ENCODE measurements at places on chromosomes 13 and 19. TPM values are rescaled to one million over a fixed set of nuclear protein-coding genes. Genes with fewer than 3 reads are reported as not detected.

GRCh38 chr19:6766357-6767080 is 716 bp downstream of the SH2D3A start:
- no peak for DNase-seq
- H3K27me3 ChIP-seq = peaks cover 7% of the 10 kb centered on the region
- peak overlapping the region; percentile 79 for H3K4me3 ChIP-seq
- H3K36me3 ChIP-seq = no peaks in the 10 kb centered on the region
- peaks cover 18% of the 10 kb centered on the region for H3K4me1 ChIP-seq

DNA sequence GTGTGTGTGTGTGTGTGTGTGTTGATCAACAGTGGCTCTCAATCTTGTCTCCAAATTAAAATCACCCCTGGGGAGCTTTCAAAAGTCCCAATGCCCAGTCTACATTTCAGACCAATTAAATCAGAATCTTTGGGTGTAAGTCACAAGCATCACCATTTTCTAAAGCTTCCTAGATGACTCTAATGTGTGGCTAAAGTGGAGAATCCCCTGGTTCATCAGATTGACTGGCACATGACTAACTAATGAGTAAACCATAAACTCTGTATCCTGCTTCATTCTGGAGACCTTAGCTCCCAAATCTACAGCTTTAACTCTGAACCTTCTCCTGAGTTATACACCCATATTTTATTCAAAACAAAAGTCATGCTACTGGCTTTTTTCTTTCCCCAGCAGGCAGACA is 131.3 kb downstream of the SUCLA2 start:
- H3K27me3 ChIP-seq = no peaks in the 10 kb centered on the region
- H3K27ac ChIP-seq = no peak overlapping the region
- H3K36me3 ChIP-seq = peaks cover 5% of the 10 kb centered on the region
- no peak for DNase-seq
- H3K4me1 ChIP-seq = peaks cover 6% of the 10 kb centered on the region

GRCh38 chr13:26074706-26075105 is 22.9 kb upstream of the SHISA2 start:
- H3K4me3 ChIP-seq = no peak overlapping the region
- no peaks in the 10 kb centered on the region for H3K36me3 ChIP-seq
- no peak overlapping the region for H3K27ac ChIP-seq
- no peaks in the 10 kb centered on the region for H3K4me1 ChIP-seq
- no peak for DNase-seq

DNA sequence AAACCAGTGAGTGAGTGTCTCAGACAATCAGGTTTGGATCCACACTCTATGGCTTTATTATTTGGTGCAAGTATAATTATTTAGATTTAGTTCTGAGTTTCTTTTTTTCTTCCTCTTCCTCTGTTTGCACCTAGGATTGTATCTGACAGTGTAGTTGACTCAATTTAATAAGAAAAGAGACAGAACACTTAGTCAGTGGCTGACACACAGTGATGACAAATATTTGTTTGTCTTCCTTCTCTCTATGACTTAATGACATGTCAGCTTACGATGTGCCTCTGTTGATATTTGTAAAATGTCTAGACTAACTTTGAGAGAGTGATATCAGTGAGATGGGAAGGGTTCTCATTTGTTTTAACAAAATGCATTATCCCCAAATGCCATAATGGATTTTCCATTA is 129.5 kb upstream of the SLC10A2 start:
- no peak for DNase-seq
- peaks cover 14% of the 10 kb centered on the region for H3K4me1 ChIP-seq
- H3K27ac ChIP-seq = no peak overlapping the region

DNA sequence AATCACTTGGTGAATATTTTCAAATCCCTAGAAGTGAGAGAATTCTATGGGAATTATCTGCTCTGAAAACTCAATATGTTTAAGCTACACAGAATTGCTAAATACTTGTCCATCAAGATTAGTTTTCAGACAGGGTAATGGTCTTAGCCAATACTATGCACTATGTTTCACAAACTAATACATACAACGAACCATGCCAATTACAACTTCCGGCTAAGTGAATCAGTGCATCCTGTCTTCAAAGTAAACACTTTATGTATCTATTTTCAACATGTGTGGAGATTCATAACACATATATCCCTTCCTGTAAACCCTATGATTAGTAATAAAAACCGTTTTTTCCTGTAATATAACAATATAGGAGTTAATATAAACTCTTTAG is 181.5 kb downstream of the POSTN start:
- H3K4me1 ChIP-seq = peaks cover 3% of the 10 kb centered on the region
- no peak overlapping the region for H3K27ac ChIP-seq
- no peak overlapping the region for H3K4me3 ChIP-seq
- H3K36me3 ChIP-seq = no peaks in the 10 kb centered on the region
- H3K27me3 ChIP-seq = peaks cover 3% of the 10 kb centered on the region

- H3K27me3 ChIP-seq = peaks cover 45% of the 10 kb centered on the region
- H3K4me1 ChIP-seq = no peaks in the 10 kb centered on the region
- no peak overlapping the region for H3K27ac ChIP-seq
- H3K36me3 ChIP-seq = no peaks in the 10 kb centered on the region
These were observed 108.5 kb downstream of the SOX1 start for GRCh38 chr13:112175162-112176075.

DNA sequence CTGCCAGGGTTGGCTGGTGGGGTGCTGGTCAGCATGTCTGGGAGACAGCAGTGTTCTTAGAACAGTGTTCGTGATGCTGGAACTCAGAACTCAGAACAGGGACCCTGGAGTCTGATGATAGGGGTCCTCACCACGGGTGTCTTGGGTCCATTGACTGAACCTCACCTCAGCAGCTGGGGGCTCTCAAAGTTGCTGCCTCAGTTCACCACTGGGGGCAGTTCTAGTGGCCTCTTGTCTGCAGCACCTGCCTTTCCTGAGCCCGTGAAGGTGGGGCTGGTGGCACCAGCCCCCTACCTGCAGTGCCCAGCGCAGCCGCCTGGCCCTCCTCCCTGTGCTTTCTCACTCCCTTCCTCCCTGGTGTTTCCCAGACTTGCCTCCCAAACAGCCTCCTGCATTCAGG is 28.5 kb downstream of the SAFB start:
- no peaks in the 10 kb centered on the region for H3K4me1 ChIP-seq
- no peak overlapping the region for H3K27ac ChIP-seq
- H3K4me3 ChIP-seq = no peak overlapping the region
- no peaks in the 10 kb centered on the region for H3K27me3 ChIP-seq
- no peak for DNase-seq
- peaks cover 48% of the 10 kb centered on the region for H3K36me3 ChIP-seq

DNA sequence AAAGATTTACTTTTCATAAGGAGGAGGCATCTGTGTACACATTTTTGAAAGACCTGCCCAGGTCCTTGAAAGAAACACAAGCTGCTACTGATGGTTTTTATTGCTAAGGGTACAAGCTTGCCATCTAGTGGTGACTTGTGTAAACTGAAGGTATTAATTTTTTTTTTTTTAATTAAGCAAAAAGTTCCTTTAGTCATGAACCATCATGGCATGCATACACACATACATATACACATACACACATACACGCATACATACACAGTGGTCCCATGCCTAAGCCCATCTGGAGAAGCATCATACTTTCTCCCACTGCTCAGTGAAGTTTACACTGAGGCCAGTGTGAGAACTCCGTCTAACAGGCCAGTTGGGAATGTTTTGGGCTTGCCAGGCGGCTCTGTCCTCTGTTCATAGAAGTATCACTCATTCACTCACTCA is 312.5 kb downstream of the DCLK1 start:
- no peak overlapping the region for H3K27ac ChIP-seq
- H3K27me3 ChIP-seq = peaks cover 4% of the 10 kb centered on the region
- DNase-seq = no peak

GRCh38 chr19:46407856-46408663 is 5.3 kb downstream of the CCDC8 start:
- H3K36me3 ChIP-seq = peaks cover 4% of the 10 kb centered on the region
- peak overlapping the region; percentile 43 for H3K27ac ChIP-seq
- H3K27me3 ChIP-seq = no peaks in the 10 kb centered on the region
- DNase-seq = no peak

GRCh38 chr19:19448238-19448544 is 42.7 kb downstream of the GATAD2A start:
- no peak overlapping the region for H3K4me3 ChIP-seq
- DNase-seq = no peak
- H3K4me1 ChIP-seq = peaks cover 8% of the 10 kb centered on the region
- no peak overlapping the region for H3K27ac ChIP-seq
- no peaks in the 10 kb centered on the region for H3K36me3 ChIP-seq
- no peaks in the 10 kb centered on the region for H3K27me3 ChIP-seq

DNA sequence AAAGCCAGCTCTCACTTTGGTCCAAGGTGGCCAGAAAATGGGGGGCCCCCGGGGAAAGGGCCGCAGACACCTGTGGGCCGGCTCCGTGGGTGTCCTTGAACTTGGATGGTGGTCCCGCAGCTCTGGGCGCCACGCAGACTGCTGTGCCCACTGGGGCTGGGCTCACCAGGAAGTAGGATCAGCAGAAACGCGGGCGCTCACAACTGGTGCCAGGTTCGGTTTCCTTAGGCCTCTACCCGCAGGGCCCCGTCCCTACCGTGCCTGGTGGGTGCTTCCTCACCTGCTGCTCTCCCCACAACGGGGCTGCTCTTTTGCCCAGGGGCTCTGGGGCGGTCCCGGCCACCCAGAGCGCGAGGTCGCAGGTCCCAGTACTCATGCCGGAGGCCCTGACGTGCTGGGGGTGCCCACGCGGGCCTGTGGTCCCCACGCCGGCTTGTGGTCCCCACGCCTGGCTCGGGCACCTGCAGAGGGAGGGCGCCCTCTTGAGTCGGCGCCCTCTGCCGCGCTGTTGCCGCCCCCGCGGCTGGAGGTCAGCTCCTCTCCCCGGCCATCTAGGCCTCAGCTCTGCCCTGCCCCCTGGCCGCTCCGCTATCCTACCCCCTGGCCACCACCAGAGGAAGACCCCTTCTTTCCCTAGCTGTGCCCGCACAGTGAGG is 1303.6 kb downstream of the UQCRFS1 start:
- no peak overlapping the region for H3K27ac ChIP-seq
- DNase-seq = no peak
- H3K27me3 ChIP-seq = no peaks in the 10 kb centered on the region
- H3K4me1 ChIP-seq = no peaks in the 10 kb centered on the region

DNA sequence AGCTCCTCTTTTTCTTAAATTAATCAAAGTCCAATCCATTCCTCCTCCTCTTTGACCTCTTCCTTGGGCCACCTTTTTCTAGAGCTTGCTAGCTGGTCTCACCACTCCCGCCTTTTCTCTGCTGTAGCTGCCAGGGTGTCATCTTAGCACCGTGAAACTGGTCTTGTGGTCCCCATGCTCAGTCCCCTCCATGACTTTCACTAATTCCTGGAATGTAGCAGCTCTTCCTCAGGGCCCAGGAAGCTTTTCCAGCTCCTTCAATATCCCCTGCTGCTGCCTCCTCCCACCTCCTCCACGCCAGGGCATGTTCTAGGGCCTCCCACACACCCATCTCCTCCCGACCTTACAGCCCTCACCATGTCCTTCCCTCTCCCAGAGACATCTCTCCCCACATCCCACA is 222.2 kb downstream of the MYO16 start:
- no peak overlapping the region for H3K4me3 ChIP-seq
- DNase-seq = no peak
- no peaks in the 10 kb centered on the region for H3K27me3 ChIP-seq
- H3K36me3 ChIP-seq = no peaks in the 10 kb centered on the region
- H3K27ac ChIP-seq = no peak overlapping the region
- H3K4me1 ChIP-seq = peaks cover 7% of the 10 kb centered on the region

GRCh38 chr19:18304208-18304457 is 18.7 kb downstream of the LSM4 start:
- no peak for DNase-seq
- no peak overlapping the region for H3K4me3 ChIP-seq
- H3K27ac ChIP-seq = peak overlapping the region; percentile 78
- no peaks in the 10 kb centered on the region for H3K27me3 ChIP-seq

GRCh38 chr13:39257642-39258041 is 219.4 kb downstream of the NHLRC3 start:
- no peak overlapping the region for H3K27ac ChIP-seq
- H3K4me3 ChIP-seq = no peak overlapping the region
- no peaks in the 10 kb centered on the region for H3K27me3 ChIP-seq
- no peak for DNase-seq
- no peaks in the 10 kb centered on the region for H3K36me3 ChIP-seq

- no peak for DNase-seq
- H3K4me3 ChIP-seq = no peak overlapping the region
- peaks cover 22% of the 10 kb centered on the region for H3K27me3 ChIP-seq
- H3K36me3 ChIP-seq = no peaks in the 10 kb centered on the region
These were observed 73.8 kb upstream of the OLFM4 start for GRCh38 chr13:52954838-52955237.

DNA sequence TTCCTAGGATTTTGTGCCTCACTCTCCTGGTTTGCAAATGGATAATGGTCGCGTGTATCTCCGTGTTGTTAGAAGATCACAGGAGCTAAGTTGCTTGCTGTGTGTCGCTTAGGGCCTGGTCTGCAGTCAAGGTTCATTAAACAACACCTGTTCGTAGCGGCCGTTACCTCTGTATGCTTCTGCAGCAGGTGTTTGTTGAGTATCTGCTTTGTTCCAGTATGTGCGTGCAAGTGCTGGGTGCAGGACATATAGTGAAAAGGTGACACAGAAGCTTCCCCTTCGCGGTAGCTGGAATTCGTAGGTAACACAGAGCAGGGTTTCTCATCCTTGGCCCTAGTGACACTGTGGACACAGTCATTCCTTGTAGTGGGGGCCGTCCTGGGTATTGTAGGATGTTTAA is 5.4 kb downstream of the MED25 start:
- peaks cover 17% of the 10 kb centered on the region for H3K4me1 ChIP-seq
- DNase-seq = no peak
- peak overlapping the region; percentile 73 for H3K27ac ChIP-seq
- no peaks in the 10 kb centered on the region for H3K27me3 ChIP-seq
- peaks cover 5% of the 10 kb centered on the region for H3K36me3 ChIP-seq
- H3K4me3 ChIP-seq = no peak overlapping the region

- H3K27ac ChIP-seq = no peak overlapping the region
- H3K4me3 ChIP-seq = no peak overlapping the region
- H3K36me3 ChIP-seq = no peaks in the 10 kb centered on the region
- no peak for DNase-seq
- H3K27me3 ChIP-seq = no peaks in the 10 kb centered on the region
- peaks cover 4% of the 10 kb centered on the region for H3K4me1 ChIP-seq
These were observed 29.9 kb downstream of the PBX4 start for GRCh38 chr19:19588546-19588945.

DNA sequence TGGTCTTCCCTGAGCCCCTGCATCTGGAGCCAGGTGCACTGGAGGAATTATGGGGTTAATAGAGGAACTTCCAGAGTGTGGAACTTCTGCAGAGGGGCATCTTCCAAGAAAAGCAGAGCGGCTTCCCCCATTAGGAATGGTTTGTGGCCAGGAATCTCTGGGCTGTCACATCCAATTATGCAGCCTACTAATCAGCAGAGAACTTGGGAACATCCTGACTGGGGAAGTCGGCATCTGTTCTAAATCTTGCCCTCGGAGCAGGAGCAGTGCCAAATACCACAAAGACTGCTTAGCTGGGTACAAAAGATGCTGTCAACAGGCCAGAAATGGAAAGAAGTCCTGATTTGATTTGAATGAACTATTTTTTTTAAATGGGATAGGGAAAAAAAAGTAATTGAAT is 435.1 kb downstream of the ZNF536 start:
- H3K27me3 ChIP-seq = peaks cover 17% of the 10 kb centered on the region
- no peak overlapping the region for H3K27ac ChIP-seq
- no peak overlapping the region for H3K4me3 ChIP-seq
- H3K4me1 ChIP-seq = peaks cover 5% of the 10 kb centered on the region

The TMEM255B gene
- 1.5 TPM for total RNA-seq

The COX7A1 gene
- not detected for total RNA-seq

The FFAR1 gene
- 0.74 TPM for total RNA-seq

The CYP2A6 gene
- not detected for total RNA-seq

The CFD gene
- 1.3 TPM for total RNA-seq

The POSTN gene
- total RNA-seq = 2.0 TPM

The NUDT19 gene
- total RNA-seq = 11.8 TPM

The ABHD13 gene
- total RNA-seq = 20.9 TPM

The IFNL1 gene
- total RNA-seq = not detected

The PTGIR gene
- not detected for total RNA-seq

The DBP gene
- total RNA-seq = 5.1 TPM

The KIR2DL4 gene
- total RNA-seq = not detected

The HIF3A gene
- 37.6 TPM for total RNA-seq

Measured in progenitor cell of endocrine pancreas (in vitro differentiated cells).